ENCODE measurements at places on chromosomes 16 and 17.
A peak's percentile ranks its signal among the peaks of the same experiment; 100 is the strongest.

DNA sequence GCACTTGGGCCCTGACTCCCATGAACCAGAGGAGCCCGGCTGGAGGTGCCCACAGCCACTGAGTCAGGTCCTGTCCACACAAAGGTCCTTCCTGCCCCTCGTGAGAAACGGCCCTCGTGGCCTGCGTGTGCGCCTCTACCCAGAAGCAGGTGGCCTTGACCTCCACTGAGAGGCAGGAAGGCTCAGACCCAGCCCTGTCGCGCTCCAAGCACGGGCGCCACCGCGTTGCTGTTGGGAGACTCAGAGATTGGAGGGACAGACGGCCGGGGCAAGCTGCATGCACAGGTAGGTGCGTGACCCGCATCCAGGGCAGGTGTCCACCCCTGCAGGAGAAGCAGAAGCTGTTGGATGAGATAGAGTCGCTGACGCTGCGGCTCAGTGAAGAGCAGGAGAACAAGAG, 8.1 kb upstream of the CAPN15 start:
- no peak for DNase-seq

DNA sequence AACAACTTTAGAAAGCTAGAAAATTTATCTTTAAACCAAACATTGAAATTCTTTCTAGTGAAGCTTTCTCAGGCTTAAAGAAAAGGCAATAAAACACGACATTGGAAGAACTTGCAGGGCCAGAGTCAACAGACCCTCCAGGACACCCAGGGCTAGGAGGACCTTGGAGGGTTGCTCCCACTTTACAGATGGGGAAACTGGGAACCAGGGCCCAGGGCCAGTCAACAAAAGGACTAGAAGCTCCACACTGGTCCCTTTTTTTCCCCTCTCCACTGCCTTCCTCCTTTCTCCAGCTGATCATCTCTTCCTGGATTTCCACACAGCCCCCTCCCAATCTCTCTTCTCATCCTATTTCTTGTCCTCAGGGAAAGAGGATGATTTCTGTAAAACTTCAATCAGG, 307.7 kb upstream of the CDH5 start:
- DNase-seq, result no peak

- DNase-seq, result no peak
Observed at GRCh38 chr17:19410091-19410490, 941 bp upstream of the RNF112 start.

GRCh38 chr16:49281843-49282642, 405 bp upstream of the CBLN1 start:
- DNase-seq, result no peak

GRCh38 chr17:45940293-45940692, 45.9 kb downstream of the MAPT start:
- no peak for DNase-seq

DNA sequence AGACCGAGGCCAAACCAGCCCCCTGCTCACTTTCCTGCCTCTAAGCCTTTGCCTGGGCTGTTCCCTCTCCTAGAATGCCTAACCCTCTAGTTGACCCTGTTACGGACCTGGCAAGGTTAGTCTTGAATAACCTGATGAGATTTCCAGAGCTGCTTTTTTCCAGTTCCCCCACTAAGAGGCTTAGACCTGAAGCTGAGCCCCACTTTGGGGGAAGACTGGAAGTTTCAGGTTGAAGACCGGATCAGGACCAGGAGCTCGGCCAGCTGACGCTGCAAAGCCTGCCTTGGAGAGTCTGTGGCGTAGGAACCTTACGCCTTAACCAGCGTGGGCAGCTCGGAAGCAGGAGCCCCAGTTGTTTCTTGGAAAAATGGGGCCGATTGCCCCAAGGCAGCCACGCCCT, 129.8 kb downstream of the OR1D5 start:
- DNase-seq, result no peak

- DNase-seq, result no peak
Observed at GRCh38 chr17:156946-157345, 19.6 kb downstream of the SCGB1C2 start.

GRCh38 chr17:50298018-50298417, 23.8 kb downstream of the TMEM92 start:
- no peak for DNase-seq

DNA sequence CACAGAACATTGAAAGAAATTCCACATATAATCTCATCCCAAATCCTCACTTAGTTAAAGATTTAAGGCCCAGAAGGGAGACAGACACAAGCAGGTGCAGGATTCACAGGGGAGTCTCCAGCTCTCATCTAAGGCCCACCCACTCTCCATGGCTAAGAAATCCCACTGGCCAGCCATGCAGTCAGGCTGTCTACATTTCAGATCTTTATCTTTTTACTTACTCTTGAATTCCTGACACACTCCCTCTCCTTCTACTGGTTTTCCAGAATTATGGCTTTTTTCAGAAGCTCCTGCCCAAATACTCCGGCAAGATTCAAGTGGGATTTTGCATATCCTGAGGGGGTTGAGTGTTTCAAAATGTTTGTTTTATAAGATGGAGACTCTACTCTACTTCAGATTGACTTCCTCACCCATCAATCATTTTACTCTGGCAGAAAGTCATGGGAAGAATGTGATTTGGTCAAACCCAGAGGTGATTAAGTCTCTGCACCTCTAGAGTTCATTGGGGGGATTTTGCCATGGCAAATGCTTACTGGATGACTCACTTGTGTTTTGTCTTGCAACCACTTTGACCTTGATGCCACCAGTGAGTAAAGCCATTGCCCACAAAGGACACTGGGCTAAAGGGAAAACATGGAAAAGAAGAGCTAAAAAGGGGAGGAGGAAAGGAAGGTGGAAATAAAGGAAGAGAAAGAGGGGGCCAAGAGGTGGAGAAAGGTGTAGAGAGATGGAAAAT, 688.8 kb upstream of the SALL1 start:
- DNase-seq, result no peak

- no peak for DNase-seq
Observed at GRCh38 chr17:74968361-74968780, 4.2 kb downstream of the HID1 start.

- DNase-seq, result no peak
Observed at GRCh38 chr16:80507538-80507937, 33.3 kb upstream of the DYNLRB2 start.

DNA sequence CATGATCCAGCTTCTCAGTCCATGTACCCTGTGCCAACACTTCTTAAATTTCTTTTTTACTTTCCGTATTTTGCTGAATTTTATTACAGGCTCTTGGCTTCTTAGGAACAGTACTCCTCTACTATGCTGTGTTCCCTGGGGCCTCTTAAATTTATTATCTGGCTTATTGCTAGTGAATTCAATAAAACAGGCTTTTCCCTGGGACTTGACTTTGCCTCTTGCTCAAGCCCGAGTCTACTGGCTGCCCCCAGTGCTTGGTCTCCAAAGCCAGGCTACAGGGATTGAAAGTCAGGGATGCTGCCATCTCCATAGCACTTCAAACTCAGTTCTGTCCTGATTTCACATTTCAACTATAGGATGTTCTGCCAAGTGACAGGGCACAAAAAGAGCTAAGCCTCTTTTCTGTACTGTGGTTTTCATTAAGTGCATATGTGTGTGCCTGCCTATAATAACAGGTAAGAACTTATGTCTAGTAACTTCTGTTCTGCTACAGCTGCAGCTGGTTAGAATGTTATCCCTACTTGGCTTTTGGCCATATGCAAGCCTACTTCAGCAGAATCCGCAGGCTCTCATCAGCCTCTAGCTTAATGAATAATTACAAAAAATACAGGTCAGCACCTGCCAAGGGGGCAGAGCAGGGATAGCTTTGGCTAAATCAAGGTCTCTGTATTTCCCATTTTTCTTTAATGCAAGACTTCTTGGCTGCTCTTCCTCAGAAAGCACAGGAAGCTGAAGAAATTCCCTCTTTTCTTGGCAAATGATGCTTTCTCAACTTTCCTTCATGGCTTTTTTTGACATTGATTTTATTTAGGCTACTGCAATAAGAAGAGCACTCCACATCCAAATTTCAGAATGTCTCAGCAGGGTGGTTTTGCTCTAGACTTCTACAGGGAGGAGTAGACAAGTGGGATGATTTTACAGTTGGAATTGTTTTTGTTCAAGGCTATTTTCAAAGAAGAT, 8.2 kb downstream of the FAM20A start:
- no peak for DNase-seq

GRCh38 chr16:67842509-67843342, 606 bp downstream of the THAP11 start:
- no peak for DNase-seq

- no peak for DNase-seq
Observed at GRCh38 chr16:58670177-58670576, 14.4 kb downstream of the SLC38A7 start.

DNA sequence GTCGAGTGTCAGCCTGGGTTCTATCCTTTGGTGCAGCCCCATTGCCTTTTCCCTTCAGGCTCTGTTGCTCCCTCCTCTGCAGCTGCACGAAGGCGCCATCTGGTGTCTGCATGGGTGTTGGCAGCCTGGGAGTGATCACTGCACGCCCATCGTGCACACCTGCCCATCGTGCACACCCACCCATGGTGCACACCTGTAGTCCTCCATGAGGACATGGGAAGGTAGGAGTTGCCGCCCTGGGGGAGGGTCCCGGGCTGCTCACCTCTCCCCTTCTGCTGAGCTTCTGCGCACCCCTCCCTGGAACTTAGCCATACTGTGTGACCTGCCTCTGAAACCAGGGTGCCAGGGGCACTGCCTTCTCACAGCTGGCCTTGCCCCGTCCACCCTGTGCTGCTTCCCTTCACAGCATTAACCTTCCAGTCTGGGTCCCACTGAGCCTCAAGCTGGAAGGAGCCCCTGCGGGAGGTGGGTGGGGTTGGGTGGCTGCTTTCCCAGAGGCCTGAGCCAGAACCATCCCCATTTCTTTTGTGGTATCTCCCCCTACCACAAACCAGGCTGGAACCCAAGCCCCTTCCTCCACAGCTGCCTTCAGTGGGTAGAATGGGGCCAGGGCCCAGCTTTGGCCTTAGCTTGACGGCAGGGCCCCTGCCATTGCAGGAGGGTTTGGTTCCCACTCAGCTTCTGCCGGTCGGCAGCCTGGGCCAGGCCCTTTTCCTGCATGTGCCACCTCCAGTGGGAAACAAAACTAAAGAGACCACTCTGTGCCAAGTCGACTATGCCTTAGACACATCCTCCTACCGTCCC, 2.9 kb downstream of the CTRL start:
- DNase-seq, result no peak

- DNase-seq, result peak; percentile 90
Observed at GRCh38 chr17:80791758-80792284, 199.8 kb upstream of the CHMP6 start.

DNA sequence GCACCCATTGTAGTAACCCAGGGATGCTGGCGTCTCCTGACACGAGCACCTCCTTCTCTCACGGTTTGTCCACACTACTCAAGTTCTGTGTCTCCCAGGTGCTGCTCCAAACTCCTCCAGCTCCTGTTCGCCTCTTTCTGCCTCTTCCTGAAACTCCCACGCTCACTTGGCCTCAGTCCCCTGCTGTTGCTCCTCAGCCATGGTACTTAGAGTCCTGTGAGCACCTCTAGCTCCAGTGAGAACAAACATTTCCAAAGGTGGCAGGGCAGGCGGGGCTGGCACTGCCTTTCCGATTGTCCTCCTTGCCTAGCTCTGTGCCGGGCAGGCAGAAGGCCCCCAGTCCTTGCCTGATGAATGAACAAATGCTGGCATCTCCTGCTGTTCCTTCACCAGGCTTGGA, 146.1 kb downstream of the SDK2 start:
- DNase-seq, result no peak

- DNase-seq, result no peak
Observed at GRCh38 chr16:1279081-1279944, 23.4 kb downstream of the TPSD1 start.

DNA sequence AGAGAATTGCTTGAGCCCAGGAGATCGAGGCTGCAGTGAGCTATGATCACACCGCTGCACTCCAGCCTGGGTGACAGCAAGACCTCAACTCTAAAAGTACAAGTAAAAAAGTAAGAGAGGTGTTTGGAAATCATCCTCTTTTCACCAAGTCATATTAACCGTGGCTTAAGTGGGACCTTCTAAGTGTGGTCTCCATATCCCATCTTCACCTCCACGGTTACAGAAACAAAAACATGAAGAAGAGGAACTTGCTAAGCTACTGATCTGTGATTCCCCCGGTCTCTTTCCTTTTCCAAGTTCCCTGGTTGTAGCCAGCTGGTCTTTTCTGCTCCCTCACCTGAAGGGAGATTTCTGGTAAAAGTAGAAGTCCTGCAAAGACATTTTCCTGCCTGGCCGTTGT, 389.4 kb downstream of the CPPED1 start:
- no peak for DNase-seq

DNA sequence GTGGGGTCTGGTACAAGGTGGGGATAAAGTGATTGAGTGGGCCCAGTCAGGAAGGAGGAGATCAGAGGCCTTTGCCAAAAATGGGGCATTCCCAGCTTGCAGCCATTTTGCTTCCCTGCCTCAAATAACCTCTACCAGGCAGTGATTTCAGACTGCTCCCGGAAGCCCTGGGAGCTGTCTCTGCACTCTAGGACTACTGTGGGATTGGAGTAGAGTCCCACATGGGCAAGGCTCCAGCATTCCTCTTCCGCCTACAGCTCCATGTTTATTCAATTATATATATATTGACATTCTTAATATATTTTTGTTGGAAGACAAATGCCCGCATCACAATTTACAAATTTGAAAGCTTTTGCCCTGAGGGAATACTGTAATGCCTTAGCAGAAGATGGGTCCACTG, 13.5 kb downstream of the SUPT6H start:
- DNase-seq, result no peak

DNA sequence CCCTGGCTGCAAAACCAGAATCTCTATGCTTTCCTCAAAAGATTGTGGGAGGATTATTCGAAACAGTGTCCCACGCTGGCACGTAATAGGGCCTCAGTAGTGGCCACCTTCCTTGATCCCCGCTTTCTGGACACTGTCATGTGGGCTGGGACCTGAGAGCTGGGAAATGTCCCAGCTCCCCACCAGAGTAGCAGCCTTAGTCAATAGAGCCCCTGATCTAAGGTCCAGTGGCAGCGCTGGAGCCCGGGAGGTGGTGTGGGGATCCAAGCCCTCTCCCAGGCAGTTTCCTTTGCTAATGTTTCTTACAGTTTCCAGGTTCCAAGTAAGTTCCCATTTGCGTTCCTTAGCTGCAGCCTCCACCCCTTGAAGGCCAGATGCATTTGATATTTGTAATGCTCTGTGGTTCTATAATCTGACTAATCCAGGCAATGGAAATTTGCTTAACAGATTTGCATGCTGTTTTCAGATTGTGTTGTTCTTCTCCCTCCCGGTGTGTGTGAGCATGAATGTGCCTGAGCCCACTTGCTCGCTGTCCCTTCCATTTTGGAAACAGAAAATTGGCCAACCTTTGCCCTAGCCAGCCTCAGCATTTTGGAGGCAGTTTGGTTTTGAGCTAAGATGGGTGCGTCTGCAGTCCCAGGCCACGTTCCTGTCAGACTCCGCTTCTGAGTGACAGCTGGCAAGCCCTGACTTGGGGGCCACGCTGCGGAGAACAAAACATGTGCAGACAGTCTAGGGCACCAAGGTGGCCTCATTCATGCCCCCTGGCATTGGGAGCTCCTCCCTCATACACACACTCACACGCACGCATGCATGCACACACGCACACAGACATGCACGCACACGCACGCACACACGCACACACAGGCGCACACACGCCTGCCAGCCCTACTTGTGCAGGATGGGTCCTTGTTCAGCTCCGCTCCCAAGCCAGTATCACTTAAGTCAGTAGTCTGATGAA, 69.4 kb downstream of the CCDC182 start:
- DNase-seq, result no peak

- DNase-seq, result no peak
Observed at GRCh38 chr17:30200106-30200505, 35.4 kb downstream of the SLC6A4 start.
